ENCODE measurements at places on chromosomes 12 and 14.
A peak's percentile ranks its signal among the peaks of the same experiment; 100 is the strongest.

- no peak for DNase-seq
These were observed 9.4 kb downstream of the ARID4A start for GRCh38 chr14:58307597-58308316.

- no peak for DNase-seq
These were observed 13.8 kb upstream of the ADCK1 start for GRCh38 chr14:77786148-77786547.

- DNase-seq, result peak; percentile 13
These were observed 730 bp downstream of the CLSTN3 start for GRCh38 chr12:7130701-7131501.

DNA sequence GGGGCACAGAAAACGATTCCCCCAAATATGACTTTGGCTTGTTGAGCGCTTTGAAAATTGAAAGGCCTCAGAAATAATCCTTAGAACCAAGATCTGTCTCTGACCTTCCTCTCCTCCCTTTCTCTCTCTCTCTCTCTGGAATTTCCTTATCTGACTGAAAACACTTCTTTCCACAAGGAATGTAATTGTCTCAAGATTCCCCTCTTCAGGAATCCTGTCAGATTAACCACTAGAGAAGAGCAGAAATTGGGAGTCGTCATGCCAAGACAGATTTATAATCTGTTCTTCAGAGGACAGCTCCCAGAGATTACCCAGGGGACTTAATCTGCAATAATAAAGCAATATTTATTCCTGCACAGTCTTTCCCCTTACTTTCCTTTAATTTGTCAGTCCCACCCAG lies 317.6 kb downstream of the ACSS3 start:
- DNase-seq, result no peak

DNA sequence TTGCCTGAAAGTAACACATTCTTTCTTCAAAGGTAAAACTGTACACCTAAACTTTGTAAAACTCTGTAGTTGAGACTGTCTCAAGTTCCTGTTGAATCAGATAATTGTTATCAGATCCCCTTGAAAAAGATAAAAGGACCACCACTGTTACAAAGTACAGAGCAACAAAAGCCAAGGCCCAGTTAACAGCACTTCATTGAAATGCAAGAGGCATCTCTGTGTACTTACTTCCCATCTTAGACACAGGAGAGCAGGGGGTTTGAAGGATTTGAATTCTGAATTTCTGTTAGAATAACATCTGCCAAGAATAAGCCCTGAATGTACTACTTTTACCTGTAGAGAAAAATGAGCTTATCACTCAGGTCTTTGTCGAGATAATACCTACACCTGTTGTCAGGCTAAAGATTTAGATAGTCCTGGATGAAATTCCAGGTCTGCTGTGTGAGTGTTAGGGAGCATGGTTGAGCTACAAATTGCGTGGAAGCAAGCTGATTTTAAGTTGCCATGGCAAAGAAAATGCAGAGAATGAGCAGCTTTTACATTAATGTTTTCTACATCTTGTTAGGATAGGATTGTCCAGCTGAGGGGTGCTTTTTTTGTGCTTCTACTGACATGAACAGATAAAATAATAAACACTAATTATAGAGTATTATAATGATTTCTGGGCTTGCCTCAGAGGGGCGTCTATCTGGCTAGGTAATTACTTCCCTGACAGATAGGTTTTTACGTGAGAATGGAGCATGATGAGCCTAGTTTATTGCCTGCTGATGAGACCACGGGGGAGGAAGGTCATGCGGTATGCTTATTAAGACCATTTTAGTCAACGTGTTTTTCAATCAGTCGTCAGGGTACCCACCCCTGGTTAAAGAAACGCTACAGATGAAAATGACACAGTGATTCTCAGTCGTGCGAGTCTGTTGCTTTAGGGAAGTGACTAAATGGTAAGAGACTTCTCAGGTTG lies 309.2 kb downstream of the PAWR start:
- DNase-seq, result no peak

- no peak for DNase-seq
These were observed 96.1 kb upstream of the DACT1 start for GRCh38 chr14:58541633-58542022.

DNA sequence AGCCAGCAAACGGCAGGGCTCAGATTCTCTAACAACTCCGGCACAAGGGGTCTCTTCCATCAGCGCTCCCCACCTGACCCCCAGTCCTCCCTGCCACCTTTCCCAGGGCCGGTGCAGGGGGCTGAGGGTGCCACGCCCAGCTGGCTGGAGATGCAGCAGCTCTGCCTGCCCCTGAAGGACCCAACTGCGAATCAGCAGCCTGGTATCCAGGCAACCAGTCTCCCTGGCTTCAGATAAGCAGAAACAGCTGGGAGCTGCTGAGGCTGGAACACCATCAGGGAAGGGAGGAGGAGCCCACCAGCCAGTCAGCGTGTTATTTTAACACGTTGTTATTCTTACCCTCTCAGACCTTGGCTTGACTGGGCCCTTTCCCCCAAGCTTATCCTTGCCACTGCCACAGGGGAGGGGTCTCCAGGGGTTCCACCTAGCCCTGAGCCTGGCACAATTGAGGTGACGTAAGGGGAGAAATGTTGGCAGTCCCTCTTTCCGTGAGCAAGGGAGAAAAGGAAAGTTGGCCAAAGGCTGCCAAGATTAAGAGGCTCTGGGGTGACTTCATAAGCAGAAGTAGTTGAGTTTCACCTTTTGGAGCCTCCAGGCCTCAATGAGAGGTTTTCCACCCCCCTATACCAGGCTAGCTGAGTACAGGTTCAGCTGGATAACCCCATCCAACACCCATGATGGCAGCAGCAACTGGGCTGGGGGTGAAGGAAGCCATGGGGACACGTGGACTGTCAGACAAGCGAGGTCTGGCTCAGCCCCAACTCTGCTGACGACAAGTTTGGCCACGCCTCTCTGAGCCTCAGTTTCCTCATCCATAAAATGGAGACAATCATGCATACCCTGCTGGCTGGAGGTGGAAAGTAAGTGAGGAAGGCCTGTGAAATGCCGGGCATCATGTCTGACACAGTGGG lies 91.1 kb downstream of the IRF2BPL start:
- DNase-seq, result no peak

DNA sequence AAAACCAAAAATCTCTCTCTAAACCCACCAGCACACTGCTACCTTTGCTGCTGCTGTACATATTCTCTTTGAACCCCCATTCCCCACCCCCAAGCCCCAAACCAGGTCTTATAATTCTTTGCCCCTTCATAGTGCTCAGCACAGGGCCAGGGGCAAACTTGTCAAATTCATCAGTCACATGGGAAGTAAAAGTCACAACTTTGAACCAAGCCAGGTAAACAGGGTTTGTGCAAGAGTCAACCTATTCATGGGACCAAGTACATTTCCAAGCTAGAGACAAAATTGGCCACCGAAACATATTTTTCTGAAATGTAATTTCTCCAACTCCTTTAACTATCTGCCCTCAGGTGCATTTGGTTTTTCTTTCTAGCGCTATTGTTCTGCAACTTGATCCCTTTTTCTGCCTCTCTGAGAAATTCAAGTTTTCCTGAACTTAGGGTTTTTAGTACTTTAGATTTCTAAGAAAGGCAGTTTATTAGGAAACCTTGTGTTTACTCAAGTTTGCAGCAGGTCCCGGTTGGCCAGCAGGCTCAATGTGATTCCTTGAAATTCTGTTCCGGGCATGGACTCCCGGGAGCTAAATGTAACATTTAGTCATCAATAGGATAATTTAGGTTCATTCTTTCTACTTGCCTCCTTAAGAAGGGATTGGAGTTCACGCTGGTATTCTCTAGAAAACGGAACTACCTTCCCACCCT lies 230.5 kb downstream of the EFCAB11 start:
- no peak for DNase-seq

- no peak for DNase-seq
These were observed 13.4 kb upstream of the NXPH4 start for GRCh38 chr12:57203201-57203600.

GRCh38 chr14:21521501-21521900 lies 4.6 kb downstream of the SALL2 start:
- no peak for DNase-seq

DNA sequence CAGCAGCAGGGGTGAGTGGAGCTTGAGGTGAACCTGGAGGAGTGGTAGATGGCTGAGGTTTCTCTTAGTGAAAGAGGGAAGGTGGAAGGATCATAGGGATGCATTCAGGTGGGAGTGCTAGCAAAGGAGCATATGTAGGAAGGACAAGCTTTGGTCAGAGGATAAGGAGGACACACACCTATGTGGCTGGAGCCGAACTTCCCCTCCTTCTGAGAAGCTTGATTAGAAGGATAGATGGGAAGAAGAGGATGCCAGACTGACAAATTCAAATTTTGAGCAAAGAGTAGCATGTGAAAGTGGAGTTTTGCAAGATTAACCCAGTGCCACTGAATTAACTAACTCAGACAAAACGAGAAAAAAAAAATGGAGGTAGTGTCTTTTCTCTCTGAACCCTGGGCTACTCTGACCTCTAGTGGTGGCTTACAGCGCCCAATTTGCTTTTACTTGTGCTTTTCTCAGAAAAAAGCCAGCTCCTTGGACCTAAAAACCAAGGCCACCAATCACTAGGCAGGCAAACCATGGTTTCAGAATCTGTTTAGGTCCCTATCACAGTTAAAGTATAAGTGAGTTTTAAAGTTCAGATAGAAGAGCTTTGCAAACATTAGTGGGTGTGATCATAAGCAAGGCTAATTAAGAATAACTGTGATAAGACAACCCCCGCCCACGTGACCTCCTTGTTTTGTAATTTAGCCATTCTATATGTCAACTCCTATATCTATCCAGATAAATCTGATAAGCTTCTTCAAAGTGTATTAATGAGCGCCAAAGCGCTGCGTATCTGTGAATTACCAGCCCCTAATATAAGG lies 15.5 kb downstream of the EMP1 start:
- peak; percentile 34 for DNase-seq

DNA sequence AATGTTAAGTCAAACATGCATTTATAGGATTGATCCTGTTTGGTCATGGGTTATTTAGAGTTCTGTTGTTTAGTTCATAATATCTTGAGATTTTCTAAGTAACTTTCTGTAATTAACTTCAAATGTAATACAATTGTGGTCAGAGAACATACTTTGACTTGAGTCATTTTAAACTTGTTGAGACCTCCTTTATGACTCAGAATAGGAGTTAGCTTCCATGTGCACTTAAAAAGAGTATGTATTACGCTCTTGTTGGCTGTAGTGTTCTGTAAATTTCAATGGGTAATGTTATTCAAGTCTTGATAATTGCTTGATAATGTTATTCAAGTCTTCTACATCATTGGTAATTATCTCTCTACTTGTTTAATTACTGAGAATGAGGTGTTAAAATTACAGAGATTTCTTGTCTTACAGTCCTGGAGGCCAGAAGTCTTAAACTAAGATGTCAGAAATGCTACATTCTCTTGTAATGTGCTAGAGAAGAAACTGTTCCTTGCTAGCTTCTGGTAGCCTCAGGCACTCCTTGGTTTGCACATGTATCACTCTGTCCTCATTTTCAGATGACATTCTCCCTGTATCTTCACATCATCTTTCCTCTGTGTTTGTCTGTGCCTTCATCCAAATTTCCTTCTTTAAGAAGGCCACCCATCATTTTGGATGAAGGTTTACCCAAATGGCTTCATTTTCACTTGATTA lies 197.3 kb downstream of the TMTC3 start:
- DNase-seq, result no peak

GRCh38 chr14:88168498-88169165 lies 154.4 kb downstream of the KCNK10 start:
- peak; percentile 11 for DNase-seq

GRCh38 chr12:115227137-115227615 lies 543.2 kb upstream of the TBX3 start:
- no peak for DNase-seq

DNA sequence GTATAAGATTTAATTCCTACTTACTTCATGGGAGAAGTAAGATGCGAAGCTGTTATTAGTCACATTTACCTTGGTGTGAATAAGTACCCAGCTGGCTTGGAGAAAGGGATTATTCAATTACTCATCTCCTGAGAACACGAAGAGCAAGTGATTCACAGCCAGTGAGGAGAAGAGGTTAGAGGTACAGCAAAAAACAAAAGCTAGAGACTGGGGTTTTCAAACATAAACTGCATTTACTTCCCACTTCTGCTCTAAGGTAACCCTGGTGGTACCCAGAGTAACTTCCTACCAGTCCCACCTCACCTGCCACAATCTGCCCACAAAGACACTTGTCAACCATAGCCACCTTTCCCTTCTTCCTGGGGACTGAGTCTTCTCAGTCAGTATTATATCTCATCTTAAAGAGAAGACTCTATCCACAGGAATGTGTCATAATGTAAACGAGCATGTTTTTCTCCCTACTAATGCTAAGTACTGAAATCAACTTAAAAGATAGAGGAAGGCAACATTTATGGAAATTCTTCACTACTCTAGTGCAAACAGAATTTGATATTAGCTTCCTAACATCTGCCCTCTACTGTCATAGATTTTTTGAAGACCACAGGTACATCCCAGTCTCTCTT lies 6.0 kb upstream of the IL22 start:
- no peak for DNase-seq

DNA sequence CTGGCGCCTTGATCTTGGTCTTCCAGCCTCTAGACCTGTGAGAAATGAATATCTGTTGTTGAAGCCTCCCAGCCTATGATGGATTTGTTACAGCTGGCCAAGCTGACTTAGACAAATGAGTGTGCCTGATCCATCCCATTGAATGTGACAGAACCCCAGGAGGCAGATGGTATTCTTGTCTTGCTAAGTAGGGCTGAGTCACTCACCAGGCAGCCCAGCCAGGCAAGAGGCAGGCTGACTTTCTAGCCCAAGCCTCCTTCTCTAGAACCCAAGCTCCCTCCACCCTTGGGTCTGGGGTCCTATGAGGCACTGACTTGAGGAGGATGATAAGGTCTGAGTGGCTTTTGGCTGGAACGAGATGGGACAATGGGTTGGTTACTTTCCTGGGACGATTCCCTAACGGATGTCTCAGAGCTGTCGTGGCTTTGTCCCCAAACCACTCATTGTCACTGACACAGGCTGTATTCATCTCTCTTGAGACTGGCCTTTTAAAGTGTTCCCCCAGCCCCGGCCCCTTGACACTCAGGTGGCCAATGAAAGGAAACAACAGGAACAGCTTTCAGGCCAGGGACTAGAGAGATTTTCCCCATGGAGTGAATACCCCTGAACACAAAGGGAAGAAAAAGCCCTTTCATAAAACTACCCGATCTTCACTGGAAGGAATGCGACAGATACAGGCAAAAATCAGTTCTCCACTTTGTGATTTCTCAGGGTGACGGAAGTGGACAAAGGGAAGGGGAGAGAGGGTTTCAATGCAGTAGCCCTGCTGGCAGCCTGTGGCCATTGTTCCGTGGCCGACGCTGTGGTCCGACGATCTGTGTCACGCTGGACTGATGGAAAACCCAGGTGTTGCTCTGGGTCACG lies 264.2 kb downstream of the AACS start:
- no peak for DNase-seq

GRCh38 chr14:92531106-92531873 lies 17.7 kb downstream of the RIN3 start:
- no peak for DNase-seq

GRCh38 chr14:91996948-91997371 lies 42.9 kb downstream of the TRIP11 start:
- no peak for DNase-seq

DNA sequence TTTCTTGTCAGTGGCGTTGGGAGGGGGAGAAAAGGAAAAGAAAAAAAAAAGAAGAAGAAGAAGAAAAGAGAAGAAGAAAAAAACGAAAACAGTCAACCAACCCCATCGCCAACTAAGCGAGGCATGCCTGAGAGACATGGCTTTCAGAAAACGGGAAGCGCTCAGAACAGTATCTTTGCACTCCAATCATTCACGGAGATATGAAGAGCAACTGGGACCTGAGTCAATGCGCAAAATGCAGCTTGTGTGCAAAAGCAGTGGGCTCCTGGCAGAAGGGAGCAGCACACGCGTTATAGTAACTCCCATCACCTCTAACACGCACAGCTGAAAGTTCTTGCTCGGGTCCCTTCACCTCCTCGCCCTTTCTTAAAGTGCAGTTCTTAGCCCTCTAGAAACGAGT lies 1.9 kb downstream of the ASCL1 start:
- no peak for DNase-seq

Measured in stimulated activated CD4-positive, alpha-beta T cell treated with anti-CD3 and anti-CD28 coated beads, Interleukin-15, amount 100 ng/mL, for 1 hour (primary cell).